Cerebellum (tissue), 4 donors: ENCODE measurements at places on chromosomes 5 and 9.
A peak's percentile ranks its signal among the peaks of the same experiment; 100 is the strongest.

DNA sequence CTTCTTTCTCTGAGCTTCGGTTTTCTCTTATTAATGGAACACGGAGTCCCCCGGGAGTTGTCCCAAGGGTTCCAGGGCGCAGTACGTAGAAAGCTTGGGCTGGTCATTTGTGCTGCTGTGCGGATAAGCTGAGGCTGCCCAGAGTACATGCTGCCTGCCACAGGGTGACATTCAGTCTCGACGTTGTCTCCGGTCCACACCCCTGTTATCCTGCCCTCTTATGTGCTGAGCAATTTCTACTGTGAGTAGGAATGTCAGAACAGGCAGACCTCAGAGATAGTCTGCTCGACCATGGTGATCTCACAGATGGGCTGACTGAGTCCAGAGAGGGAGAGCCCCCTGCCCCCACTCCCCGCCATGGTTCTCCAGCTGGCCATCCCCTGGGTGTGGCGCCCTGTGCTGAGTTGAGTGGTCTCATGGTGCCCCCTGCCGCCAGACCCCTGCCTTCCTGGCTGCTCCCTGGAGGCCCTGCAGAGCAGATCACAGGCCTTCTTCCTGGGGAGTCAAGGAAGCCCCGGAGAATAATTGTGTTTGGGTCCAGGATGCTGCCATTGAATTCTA is 124.0 kb downstream of the RGS3 start:
- no peak for DNase-seq

- DNase-seq = peak; percentile 23
Observed at GRCh38 chr9:87119328-87119881, 172.1 kb upstream of the GAS1 start.

DNA sequence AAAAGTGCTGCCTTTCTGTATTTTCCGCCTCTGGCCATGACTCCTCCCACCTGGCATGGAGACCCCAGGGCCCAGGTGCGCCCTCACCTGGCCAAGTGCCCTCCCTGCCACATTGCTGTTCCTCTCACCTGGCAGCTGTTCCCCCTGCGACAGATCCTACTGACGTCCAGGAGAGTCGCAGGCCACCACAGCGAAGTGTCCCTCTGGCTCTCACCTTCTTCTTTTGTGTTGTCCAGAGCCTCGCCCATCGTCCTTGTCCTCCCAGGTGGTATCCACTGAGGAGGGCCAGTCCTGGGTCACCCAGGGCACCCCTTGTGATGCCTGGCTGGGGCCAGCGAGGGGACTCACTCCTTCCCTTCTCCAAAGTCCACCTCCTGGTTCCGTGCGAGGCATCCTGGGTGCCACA is 2.6 kb downstream of the NKD2 start:
- no peak for DNase-seq

DNA sequence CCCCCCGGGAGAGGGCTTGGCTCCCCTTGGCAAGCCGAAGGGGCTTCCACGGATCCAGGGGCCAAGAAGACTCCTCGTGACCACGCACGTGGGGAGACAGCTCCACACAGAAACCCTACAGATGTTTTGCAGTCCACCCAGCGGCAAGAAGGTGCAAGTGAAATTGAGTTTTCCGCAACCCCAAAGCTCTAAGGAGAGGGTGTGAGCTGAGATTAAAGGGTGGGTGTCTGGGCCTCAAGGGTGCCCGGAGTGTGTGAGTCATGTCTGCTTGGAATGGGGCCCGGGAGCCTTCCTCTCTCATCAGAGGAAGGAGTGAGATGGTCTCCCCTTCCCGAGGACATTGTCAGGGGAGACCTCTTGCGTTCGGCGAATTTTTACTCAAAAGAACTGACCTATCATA is 79.1 kb downstream of the OLFM1 start:
- no peak for DNase-seq

GRCh38 chr9:19133549-19134345 is 6.5 kb upstream of the PLIN2 start:
- DNase-seq = no peak

DNA sequence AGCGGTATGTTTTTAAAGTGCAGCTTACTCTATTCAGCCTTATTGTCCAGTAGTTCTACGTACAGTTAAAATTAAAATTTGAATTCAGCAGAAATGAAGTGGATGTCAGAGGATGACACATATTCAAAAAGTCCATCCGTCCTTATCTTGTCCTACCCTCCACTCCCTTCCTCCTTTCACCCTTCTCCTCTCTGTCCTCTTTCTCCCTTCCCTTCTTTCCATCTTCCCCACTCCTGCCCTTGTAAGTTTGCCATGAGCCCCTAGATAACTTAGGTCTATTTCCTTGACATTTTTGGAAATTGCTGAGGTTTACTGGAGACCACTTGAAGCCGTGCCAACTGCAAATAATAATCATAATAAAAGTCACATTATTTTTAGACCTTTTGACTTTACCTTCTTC is 67.6 kb downstream of the TRIO start:
- no peak for DNase-seq

DNA sequence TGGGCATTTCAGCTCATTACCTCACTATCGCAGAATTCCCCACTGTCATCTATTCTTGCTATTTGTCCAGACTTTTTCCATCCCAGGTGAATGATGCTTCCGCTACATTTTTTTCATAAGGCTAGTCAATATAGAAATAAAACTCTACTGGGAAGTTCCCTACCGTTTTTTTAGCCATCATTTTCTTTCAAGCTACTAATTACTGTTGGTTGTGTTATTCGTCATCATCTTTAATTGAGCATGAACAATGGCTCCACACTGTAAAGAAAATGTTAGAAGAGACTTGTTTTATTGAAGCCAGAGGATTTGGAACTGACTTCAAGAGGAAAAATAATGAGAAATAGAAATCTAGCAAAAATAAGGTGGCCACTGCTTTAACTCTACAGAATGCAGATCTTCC is 265.0 kb downstream of the ZNF608 start:
- no peak for DNase-seq

DNA sequence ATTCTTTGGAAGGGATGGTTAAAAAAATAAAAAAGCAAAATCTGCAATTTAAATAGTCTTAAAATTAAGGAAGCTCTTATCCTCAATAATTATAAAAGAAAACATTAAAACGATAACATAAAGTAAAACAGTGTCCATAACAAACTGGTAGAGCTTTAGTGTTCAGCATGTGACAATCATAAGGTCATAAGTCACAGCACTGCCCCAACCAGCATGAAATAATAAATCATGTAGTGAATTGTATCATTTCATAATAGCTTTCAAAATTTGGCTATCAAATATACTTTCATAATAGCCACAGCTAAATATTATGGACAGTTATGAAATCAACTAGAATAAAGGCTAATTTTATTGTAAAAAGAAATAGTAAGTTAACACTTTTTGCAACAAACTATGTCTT is 10.0 kb downstream of the NR3C1 start:
- no peak for DNase-seq

DNA sequence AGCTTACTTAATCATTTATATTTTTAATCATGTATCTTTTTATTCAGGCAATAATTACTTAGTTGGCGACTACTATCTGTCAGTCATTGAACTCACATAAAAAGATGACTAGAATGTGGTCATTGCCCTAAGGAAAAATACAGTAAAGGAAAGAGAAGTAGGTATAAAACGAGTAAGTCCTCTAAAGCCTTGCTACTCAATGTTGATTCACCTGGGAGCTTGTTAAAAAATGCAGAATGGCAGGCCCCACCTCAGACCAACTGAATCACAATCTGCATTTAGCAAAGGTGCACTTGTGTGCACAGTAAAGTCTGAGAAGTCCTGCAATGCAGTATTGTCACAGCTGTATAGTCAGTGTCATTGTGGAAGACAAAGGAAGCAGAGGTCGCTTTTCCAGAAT is 592.4 kb downstream of the CSNK1G3 start:
- DNase-seq = no peak

GRCh38 chr9:136136127-136136925 is 17.7 kb upstream of the TMEM250 start:
- no peak for DNase-seq

DNA sequence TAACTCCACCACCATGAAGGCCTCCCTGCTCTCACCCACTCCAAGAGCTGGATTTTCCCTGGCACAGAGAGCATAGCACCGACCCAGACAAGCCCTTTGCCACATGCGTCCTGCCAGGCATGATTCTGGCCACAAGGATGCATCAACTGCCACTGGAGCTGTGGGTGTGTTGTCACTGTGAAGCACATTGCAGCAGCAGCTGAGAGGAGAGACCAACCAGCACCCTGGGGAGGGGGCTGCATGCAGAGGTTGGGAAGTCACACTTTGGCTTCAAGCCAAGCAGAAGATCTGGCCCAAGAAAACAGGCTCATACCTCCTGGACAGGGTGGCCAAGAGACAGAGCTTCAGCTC is 22.6 kb upstream of the PTGES start:
- no peak for DNase-seq

DNA sequence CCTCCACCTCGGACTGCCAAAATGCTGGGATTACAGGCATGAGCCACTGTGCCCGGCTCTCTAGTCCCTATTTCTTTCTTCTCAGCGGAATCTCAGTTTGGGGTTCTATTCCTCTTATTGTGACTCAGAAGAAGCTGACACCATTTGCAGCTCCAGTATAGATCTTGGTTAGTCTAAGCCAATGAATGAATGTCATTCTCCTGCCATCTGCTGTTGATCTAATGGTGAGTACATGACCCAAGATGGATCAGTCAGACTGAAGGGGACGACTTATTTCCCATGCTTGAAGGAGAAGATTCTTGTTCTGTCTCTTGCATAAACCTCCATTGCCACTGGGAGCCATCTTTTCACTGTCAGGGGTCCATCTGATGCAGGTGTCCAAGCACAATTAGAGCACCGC is 76.0 kb upstream of the KLF9 start:
- DNase-seq = no peak

GRCh38 chr9:96605328-96605727 is 14.3 kb downstream of the CDC14B start:
- DNase-seq = no peak

DNA sequence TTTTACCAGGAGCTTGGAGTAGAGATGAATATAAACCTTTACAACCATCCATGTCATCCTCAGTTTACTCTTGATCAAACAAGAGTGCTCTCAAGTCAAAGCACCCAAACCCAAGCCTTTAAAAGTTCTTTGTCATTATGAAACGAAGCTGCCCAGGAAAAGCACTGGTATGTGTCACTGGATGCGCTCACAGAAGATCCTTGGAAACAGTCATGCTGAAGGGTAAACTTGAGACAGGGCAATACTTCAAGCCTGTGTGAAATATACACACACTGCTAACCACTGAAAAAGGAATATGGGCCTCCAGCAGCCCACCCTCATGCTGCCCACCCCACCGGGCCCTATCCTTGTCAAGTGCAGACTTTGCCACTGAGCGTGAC is 84.5 kb downstream of the PRRT1B start:
- no peak for DNase-seq

DNA sequence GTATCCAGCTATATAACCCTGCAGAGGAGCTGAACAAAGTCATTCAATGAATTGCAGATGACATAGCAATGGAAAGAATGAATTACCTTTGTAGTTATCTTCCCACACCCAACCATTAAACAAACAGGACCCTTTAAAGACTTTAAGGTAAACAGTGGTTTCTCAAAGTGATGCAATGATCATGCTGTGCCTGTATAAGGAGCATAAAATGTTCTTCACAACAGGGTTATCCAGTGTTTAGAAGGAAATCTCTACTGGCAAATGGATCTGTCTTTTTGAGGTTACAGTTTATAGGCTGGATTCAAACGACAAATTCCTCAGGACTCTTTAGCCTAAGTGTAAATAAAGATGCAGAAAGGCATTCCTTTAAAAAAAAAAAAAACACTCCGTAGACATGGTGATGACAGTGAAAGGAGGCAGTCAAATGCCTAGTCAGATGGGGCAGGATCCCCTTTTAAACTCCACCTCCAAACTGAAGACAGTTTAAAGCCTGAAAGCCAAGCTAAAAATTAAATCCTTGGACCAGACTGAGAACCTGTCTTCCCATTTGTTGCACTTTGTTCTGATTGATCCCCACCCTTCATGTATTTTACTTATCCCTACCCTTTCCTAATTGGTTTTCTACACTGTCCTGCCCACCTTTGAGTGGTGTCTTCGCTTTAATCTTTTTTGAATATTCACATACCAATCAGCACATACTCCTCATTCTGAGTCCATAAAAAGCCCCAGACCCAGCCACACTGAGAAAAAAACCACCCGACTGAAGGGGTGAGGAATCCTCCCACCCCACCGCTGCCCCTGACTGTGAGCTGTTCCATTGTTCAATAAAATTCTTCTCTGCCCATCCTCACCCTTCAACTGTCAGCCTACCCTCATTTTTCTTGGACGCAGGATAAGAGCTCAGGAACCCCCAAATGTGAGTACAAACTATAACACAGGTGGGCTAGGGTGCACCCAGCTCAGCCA is 761.3 kb upstream of the DMAC1 start:
- no peak for DNase-seq

- DNase-seq = no peak
Observed at GRCh38 chr5:81513982-81514381, 120.0 kb upstream of the ACOT12 start.

DNA sequence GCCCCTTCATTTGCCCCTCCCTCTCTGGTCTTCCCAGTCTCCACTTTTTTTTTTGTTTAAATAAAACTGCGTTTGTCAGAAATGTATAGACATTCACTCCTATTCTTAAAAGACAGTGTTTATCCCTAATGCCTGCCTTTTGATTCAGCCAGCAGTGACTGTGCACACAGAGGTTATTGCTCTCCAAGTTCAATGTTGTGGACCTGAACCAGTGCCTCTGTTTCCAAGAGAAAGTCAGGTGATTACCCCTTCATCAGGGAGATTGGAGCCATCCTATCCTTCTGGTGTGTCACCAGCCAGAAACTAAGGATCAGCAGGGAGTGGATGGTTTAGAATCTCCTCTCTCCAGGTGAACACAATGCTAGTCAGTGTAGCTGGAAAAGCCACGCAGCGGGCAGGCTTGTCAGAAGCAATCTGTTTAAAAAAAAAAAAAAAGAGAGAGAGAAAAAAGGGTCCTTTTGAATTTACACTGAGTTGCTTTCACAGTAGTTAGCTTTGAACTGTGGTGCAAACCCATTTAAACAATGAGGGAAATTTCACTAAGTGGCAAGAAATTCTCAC is 167.5 kb upstream of the DMRT1 start:
- no peak for DNase-seq

DNA sequence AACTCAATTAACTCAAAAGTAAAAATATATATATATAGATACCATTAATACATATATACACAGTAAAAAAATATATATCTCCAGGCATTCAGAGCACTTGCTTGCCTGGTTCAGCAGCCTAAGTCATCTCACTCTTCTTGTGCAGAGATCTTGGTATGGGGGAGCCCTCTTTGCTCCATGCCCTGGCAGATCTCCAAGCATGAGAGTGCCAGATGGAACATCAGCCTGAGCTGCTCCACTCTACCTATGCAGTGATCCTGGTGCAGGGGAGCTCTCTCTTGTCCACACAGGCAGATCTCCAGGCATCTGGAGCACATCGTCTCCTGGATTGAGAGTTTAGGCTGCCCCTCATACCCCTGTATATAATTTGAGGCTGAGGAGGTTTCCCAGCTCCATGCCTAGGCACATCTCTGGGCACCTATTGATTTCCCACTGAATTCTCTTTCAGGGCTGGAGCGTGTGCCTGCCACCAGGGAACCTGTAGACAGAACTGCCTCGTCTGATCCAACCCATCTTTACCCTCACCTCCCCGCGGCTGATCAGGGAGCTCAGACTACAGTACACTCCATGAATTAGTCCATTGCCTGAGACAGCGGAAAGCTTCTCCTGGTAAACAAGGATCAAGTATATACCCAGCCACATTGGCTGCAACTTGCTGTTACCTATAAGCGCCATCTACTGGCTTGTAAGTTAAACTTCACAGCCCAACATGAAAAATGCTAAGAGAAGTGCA is 342.4 kb upstream of the GRIA1 start:
- no peak for DNase-seq
